Aorta (tissue), 5 donors: ENCODE measurements at places on chromosomes 5 and 9. TPM values are rescaled to one million over a fixed set of nuclear protein-coding genes. Genes with fewer than 3 reads are reported as not detected.

The AJM1 gene
- total RNA-seq: 6.2 TPM

The TRIM41 gene
- 21.4 TPM for total RNA-seq

The KLHL9 gene
- total RNA-seq: 23.3 TPM

DNA sequence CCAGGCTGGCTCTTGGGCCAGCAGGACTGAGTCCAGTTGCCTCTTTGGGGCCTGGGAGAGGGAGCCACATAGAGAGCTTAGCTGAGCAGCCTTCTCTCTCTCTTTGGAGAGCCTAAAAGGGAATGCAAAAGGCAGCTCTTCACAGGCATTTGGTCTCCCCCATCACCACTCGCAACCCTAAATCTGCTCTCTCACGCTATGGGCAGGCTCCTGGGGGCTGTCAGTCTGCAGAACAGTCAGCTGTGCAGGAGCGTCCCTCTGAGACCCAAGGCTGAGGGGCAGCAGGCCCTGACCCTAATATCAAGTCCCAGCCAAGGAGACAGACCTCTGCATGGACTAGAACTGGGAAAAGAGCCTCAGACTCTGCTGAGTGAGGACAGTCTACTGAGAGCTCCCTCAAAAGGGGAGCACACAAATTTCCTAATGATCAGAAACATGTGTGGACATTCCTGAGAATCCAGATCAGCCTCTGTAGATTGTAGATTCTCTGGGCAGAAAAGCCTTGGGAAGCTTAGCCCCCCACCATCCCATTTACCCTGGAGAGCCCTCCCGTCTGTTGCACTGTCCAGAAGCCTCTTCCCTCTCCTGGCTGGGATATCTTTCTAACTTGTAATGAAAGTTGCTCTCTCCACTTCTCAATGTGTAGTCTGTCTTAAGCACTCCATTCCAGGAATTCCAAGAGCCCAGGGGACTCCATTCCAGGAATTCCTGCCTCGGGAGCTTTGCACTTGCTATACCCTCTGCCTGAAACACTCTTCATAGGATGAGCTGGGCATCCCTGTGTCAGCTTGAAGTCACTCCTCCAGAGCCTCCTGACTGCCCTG is 79.4 kb downstream of the FAM114A2 start:
- no peak for DNase-seq
- H3K27ac ChIP-seq: no peak overlapping the region
- H3K4me1 ChIP-seq: peaks cover 4% of the 10 kb centered on the region
- H3K4me3 ChIP-seq: no peak overlapping the region

- DNase-seq: no peak
- H3K27me3 ChIP-seq: no peaks in the 10 kb centered on the region
- H3K36me3 ChIP-seq: peaks cover 2% of the 10 kb centered on the region
- H3K4me3 ChIP-seq: no peak overlapping the region
- H3K4me1 ChIP-seq: no peaks in the 10 kb centered on the region
- H3K27ac ChIP-seq: no peak overlapping the region
These were observed 121.2 kb downstream of the RAPGEF6 start for GRCh38 chr5:131513780-131514179.

DNA sequence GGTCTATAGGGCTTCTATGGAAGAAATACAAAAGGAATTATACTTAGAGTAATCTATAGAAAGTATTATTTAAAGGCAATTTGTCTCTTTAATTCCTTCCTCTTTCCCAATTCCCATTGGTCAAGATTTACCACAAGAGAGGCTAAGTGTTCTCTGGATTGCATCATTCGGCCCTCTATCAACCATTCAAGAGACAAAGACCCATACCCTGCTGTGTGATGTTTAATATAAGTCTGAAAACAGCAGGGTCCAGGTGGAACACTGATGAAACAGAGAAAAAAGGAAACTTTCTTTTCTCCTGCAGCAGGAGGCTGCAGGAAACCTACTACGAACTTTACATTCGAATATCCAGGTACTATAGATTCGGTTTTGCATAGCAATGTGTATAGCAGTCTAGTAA is 323.4 kb downstream of the CHSY3 start:
- no peaks in the 10 kb centered on the region for H3K36me3 ChIP-seq
- no peak for DNase-seq
- H3K4me3 ChIP-seq: no peak overlapping the region
- no peaks in the 10 kb centered on the region for H3K4me1 ChIP-seq
- no peaks in the 10 kb centered on the region for H3K27me3 ChIP-seq
- H3K27ac ChIP-seq: no peak overlapping the region

- no peaks in the 10 kb centered on the region for H3K27me3 ChIP-seq
- H3K27ac ChIP-seq: no peak overlapping the region
- no peak for DNase-seq
- H3K36me3 ChIP-seq: peaks cover 2% of the 10 kb centered on the region
- no peaks in the 10 kb centered on the region for H3K4me1 ChIP-seq
These were observed 53.2 kb upstream of the UBTD2 start for GRCh38 chr5:172336676-172337285.

- no peaks in the 10 kb centered on the region for H3K36me3 ChIP-seq
- peaks cover 4% of the 10 kb centered on the region for H3K4me1 ChIP-seq
- H3K27me3 ChIP-seq: no peaks in the 10 kb centered on the region
- no peak overlapping the region for H3K27ac ChIP-seq
These were observed 170.0 kb downstream of the EBF1 start for GRCh38 chr5:158929552-158930218.

- H3K4me1 ChIP-seq: no peaks in the 10 kb centered on the region
- H3K4me3 ChIP-seq: no peak overlapping the region
- no peak overlapping the region for H3K27ac ChIP-seq
- H3K27me3 ChIP-seq: peaks cover 7% of the 10 kb centered on the region
These were observed 27.6 kb upstream of the CXCL14 start for GRCh38 chr5:135606431-135606830.

DNA sequence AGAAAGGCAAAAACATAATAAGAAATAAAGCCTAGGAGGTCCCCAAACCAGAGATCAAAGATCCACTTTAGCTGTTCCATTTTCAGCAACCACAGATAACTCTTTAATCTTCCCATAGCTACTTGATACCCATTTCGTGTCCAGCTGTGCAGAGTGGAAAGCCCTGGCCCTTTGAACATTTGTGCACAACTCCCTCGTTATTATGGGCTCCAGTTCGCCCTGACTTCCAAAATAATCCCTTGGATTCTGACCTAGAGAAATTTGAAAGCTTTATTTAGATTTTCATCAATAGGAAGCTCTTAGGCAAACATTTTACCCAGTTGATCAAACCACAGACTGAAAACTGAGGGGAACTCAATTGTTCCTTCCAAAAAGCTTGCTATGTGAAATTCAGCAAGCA is 4.8 kb downstream of the MYOT start:
- H3K27me3 ChIP-seq: no peaks in the 10 kb centered on the region
- DNase-seq: no peak
- H3K4me1 ChIP-seq: no peaks in the 10 kb centered on the region
- H3K36me3 ChIP-seq: no peaks in the 10 kb centered on the region

- no peaks in the 10 kb centered on the region for H3K27me3 ChIP-seq
- H3K4me1 ChIP-seq: no peaks in the 10 kb centered on the region
These were observed 2.5 kb upstream of the PSMD5 start for GRCh38 chr9:120845255-120845654.
